CD4-positive, alpha-beta T cell treated with Interleukin-2 at 100 ng/mL for 4 hours (primary cell): ENCODE measurements at places on chromosomes 6 and 20.

GRCh38 chr6:135269481-135269891 lies 88.4 kb downstream of the MYB start:
- no peak for DNase-seq

- DNase-seq = no peak
Observed at GRCh38 chr6:39130691-39131090, 15.7 kb upstream of the SAYSD1 start.

DNA sequence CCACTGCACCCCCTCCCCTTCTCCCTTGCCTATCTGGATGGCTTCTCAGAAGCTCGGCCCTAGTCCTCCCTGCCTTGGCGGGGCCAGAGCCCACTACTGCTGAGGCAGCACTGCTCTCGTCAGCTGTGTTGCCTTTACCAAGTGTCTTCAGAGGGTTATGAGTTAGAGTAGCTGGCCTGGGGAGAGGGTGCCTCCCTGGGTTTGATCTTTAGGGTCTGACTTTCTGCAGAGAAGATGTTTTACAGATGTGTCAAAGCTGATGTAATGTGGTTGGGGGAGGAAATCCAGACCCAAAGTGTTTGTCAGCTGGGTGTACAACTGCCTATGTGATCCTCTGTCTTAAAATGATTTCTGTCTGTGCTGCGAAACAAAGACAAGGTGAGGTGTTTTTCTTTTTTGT lies 30.4 kb upstream of the PI16 start:
- DNase-seq = no peak

- DNase-seq = no peak
Observed at GRCh38 chr20:21183722-21184121, 57.8 kb downstream of the KIZ start.

DNA sequence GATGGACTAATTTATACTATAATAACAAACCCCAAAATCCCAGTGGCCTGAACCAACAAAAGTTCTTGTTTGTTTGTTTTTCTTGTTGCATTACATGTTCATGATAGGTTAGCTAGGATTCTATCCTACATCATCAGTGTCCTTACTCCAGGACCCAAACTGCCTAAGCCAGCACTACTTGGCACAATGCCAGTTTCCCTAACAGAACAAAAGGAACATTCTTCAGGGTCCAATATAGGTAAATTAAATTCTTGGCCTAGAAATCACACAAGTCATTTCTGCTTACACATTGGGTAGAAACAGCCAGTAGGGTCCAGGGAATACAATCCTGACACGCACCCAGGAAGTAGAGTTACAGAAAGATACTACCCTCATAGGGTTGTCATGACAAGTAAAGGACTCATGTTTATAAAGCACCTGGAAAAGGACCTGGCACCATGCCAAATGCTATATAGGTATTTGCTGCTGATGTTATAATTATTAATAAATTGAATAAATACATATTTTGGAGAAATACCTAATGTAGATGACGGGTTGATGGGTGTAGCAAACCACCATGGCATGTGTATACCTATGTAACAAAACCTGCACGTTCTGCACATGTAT lies 38.8 kb downstream of the RCAN2 start:
- no peak for DNase-seq

DNA sequence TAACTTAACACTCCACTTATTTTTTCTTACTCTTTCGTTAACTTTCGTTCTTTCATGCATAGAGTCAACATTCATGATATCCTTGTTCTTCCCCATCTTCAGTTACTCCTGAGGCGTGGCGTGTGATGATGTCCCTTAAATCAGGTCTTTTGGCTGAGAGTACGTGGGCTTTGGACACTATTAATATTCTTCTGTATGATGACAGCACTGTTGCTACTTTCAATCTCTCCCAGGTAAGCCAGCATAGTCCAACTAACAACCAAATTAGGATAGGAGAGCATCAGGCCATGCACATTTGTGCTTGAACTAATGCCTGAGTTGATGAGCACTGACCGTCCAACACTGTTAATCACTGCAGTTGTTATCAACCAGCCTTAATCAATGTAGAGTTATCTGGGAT lies 119.6 kb downstream of the TMEM242 start:
- DNase-seq = no peak

DNA sequence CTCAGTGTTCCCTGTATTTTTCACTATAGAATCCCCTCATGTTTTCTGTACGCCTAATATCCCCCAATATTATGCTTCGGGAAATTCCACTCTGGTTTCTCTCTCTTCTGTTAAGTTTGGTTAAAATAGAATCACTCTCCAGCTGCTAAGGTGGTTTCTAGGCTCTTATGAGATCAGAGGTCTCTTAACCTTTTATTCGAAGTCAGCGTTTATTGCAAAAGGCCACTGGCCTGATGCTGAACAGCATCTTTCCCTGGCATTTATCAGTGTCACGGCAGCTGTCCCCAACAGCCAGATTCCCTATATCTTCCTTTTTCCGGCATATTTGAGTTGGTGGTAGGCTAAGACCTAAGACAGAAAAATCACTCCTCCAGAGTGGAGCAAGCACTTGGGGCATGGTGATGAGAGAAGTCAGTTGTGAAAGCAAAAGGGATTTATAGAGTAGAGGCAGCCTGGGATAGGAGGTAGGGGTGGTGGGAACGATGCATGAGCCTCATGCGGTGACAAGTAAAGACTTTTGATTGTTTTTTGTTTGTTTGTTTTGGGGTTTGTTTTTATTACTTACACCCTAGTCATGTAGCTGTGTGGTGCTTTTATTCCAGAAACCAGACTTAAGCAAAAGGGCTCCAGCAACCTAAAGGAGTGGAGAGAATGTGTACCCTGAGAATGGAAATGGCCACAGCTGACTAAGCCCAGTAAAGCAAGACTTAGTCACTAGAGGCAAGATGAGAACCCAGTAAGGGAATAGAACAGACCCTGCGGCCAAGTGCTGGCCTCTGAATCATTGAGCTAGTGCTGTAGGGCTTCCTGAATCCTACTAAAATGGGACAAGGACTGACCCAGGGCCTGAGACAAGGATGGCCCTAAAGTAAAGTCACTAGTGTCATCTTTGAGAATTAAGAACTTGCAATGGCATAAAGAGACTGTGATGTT lies 233.0 kb upstream of the PRND start:
- no peak for DNase-seq

GRCh38 chr6:139474145-139475108 lies 100.0 kb upstream of the CITED2 start:
- DNase-seq = no peak

DNA sequence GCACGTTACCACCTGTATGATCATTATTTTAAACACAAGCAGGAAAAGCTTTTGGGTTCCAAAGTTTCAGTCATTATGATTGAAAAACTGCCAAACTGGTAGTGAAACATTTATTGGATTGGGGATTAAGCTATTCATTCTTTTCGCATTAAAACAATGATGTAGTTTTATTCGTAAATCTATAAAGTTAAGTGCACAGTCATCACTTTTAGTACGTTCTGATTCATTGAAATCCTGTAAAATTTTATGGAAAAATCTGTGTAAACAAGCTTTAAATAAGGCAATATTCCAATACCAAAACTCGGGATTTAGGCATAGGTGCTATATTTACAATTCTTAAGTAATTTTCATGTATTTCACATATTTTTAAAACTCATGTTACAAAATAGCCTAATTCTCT lies 379.9 kb downstream of the PLCB1 start:
- DNase-seq = no peak

DNA sequence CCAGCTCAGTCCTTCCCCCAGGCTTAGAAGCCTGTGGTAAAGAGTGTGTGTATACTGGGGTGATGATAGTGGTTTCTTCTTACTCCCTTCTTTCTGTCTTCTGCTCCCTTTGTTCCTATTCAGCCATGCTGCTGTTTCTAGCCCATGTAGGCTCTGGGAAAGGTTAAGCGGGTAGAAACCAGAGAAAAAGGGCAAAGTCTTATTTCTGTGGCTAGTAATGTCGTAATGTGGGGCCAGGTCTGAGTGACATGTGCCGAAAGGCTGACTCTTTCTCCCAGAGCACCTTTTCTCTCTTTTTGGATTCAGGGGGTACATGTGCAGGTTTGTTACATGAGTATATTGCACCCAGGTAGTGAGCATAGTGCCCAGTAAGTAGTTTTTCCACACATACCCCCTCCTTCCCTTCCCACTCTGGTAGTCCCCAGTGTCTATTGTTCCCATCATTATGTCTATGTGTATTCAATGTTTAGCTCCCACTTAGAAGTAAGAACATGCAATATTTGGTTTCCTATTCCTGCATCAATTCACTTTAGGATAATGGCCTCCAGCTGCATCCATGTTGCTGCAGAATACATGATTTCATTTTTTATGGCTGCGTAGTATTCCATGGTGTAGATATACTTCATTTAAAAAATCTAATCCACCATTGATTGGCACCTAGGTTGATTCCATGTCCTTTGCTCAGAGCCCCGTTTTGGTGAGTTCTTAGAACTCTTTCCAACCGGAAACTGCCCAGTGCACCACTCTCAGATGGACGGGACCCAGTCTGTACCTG lies 74.3 kb downstream of the EFHC1 start:
- DNase-seq = no peak

GRCh38 chr6:138986578-138986977 lies 1.5 kb downstream of the REPS1 start:
- DNase-seq = peak; percentile 57
